ENCODE measurements at places on chromosomes 7 and 10.

DNA sequence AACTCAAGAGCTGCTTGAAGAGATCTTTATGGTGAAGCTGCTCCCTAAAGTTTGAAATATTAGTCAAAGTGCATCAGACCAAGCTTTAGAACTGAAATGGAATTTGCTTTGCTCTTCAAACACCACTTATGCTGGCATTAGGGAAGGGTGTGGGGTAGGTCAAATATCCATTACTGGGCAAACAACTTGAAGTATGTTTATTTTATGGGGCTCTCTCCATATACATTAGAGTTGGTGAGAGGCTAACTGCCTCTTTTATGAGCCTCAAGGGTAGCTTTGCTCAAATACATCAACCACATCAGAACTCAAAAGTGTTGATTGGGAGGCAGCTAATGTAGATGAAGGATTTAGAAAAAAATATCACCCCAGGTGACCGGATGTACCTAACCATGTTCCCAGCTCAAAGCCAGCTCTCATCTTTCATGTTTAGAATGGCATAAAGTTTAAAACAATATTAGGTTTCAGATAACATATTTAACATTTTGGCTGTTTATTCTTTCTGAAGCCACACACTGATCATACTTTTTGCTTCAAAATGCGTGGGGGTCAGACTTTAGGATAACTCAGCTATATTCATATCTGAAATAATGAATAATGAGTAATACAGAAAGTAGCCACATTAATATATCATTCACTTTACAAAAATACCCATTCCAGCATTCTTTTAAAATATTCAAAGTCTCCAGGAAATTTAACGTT, 318.6 kb downstream of the PTEN start:
- DNase-seq, result no peak

DNA sequence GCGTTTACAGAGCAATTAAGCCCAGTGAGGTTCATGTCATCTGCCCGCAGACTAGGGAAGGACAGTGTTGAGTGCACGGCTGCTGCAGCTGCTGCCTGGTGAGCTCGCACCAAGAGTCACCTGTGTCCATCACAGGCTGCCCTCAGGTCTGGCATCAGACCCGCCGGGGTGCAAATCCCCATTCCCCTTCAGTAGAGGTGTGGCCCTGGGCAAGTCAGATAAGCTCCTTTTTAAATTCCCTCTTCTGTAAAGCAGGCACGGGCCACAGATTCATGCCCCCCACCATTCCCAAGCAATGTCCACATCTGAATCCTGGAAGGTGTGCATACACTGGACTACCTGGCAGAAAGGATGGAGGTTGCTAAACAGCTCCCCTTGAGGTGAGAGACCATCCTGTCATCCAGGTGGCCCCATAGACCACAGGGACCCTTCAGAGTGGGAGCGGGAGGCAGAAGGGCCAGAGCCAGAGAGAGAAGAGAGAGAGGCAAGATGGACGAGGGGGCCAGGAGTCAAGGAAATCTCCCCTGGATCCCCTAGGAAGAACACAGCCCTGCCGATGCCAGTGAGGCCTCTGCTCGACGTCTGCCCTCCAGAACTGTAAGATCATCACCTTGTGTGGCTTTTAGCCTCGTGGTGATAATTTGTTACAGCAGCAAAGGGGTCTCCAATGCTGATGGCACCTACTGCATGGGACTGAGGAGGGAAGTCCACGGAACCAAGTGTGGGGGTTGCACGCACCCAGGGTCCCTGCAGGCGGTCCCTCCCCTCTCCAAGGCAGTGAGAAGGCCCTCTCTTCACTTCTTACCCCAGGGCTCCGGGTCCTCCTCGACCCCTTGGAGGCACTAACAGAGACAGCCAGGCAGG, 168.8 kb downstream of the TCERG1L start:
- DNase-seq, result no peak

DNA sequence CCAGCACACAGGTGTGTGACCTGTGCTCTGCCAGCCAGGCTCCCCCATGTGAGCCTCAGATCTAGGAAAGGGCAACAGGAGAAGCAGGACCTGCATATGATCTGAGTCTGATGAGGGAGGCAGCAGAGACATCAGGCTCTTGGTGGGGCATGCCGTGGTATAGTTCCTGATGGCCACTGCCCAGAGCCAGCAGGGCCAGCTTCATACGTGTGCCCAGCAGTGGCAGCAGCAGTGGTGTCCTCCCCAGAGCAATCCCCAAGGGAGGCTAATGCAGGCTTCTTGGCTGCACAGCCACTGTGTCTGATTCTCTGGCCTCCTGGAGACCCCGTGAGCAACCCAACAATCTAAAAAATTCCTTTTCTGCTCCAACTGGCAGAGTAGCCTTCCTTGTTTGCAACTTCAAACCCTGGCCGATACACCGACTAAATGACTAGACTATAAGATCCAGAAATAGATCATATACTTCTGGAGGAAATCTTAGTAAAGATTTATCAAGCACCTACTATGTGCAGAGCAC, 230.6 kb upstream of the ZMIZ1 start:
- no peak for DNase-seq

GRCh38 chr10:69729326-69730048, 72.2 kb upstream of the COL13A1 start:
- DNase-seq, result no peak

DNA sequence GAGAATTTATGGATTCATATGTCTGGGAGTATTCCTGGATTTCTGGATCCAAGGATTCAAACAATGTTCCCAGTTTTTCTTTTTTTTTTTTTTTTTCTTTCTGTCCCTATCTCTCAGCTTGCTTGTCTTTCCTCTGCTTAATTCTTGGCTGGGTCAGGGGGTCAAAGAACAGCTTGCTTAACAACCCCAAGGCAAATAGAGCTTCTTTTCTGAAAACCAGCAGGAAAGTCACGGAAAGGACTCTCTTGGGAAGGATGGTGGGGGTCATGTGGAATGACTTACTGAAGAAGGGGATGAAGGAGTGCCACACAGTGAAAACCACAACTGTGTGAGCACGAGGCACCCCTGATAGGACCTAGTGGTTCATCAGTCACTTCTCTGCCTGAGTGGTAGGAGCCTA, 36.1 kb downstream of the GRK5 start:
- no peak for DNase-seq

- no peak for DNase-seq
These were observed 17.2 kb downstream of the RUNDC3B start for GRCh38 chr7:87645446-87645845.

- DNase-seq, result no peak
These were observed 535.5 kb downstream of the GPAM start for GRCh38 chr10:111648046-111648445.

GRCh38 chr10:132728321-132728720, 57.6 kb downstream of the NKX6-2 start:
- no peak for DNase-seq
